ENCODE measurements at places on chromosomes 12 and 14. TPM values are rescaled to one million over a fixed set of nuclear protein-coding genes. Genes with fewer than 3 reads are reported as not detected.

Gene PLEKHD1
- under 0.01 TPM for total RNA-seq

Gene GYS2
- not detected for total RNA-seq

Gene HELB
- 2.2 TPM for total RNA-seq

Gene ERC1
- total RNA-seq = 28.7 TPM

Gene KRT74
- not detected for total RNA-seq

Gene DHH
- total RNA-seq = 0.26 TPM

Gene TMTC2
- 7.6 TPM for total RNA-seq

Gene TEX52
- total RNA-seq = under 0.01 TPM

Gene UNC119B
- total RNA-seq = 14.3 TPM

Gene SAMD15
- total RNA-seq = 0.33 TPM

Gene RBP5
- 0.22 TPM for total RNA-seq

Gene MTHFD1
- 27.8 TPM for total RNA-seq

Gene KRT78
- not detected for total RNA-seq

Gene P2RX7
- 2.2 TPM for total RNA-seq

Gene MIP
- 0.26 TPM for total RNA-seq

Gene AEBP2
- 39.6 TPM for total RNA-seq

Gene ZFP36L1
- total RNA-seq = 12.2 TPM

Gene SMCO2
- 0.34 TPM for total RNA-seq

Gene FIGNL2
- total RNA-seq = 0.43 TPM

Gene PLD4
- not detected for total RNA-seq

Gene RNASE3
- not detected for total RNA-seq

Gene DAO
- total RNA-seq = not detected

Gene GPR65
- 0.11 TPM for total RNA-seq

Gene ENDOU
- total RNA-seq = under 0.01 TPM

Gene C14orf39
- not detected for total RNA-seq

Gene UBE3B
- total RNA-seq = 30.8 TPM

Gene ARHGAP9
- not detected for total RNA-seq

Gene PGF
- total RNA-seq = 8.6 TPM

Gene HCAR2
- not detected for total RNA-seq

Gene OR6C76
- not detected for total RNA-seq

Gene PTPRB
- 124 TPM for total RNA-seq

Gene CMA1
- total RNA-seq = not detected

Gene KRT72
- not detected for total RNA-seq

Gene DDX51
- total RNA-seq = 6.4 TPM

Gene TAS2R8
- total RNA-seq = 0.11 TPM

Gene GSG1
- not detected for total RNA-seq

Gene CPNE8
- 17.3 TPM for total RNA-seq

Gene ERP27
- not detected for total RNA-seq

Gene RAPGEF3
- 8.3 TPM for total RNA-seq

Gene SYNDIG1L
- not detected for total RNA-seq

Gene SLC17A8
- under 0.01 TPM for total RNA-seq

Gene RAB5B
- 42.5 TPM for total RNA-seq

Gene C12orf54
- not detected for total RNA-seq

Gene NAV3
- 8.6 TPM for total RNA-seq

Gene CLEC4C
- not detected for total RNA-seq
